ENCODE measurements at places on chromosomes 4 and X.
A peak's percentile ranks its signal among the peaks of the same experiment; 100 is the strongest.

GRCh38 chrX:100356351-100356896 is 53.6 kb downstream of the PCDH19 start:
- DNase-seq = no peak

DNA sequence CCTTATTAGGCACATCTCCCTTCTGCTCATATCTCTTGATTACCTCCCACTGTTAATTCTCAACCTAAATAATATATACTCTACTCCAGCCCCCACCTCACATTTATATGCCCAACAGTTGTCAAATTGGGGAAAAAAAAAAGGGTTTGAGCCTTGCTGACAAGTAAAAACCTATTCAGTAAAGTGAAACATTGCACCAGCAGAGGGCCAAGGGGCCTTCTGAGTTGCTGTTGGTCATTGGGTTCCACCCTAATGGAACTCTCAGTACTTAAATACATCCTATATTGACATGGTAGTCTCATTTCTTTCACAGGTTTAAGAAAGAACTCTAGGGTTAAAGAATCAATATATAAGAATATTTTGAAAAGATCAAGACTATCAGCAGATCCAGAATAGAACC is 362.2 kb downstream of the SMARCA1 start:
- DNase-seq = no peak

GRCh38 chr4:173537613-173538147 is 7.7 kb upstream of the HAND2 start:
- peak; percentile 68 for DNase-seq

DNA sequence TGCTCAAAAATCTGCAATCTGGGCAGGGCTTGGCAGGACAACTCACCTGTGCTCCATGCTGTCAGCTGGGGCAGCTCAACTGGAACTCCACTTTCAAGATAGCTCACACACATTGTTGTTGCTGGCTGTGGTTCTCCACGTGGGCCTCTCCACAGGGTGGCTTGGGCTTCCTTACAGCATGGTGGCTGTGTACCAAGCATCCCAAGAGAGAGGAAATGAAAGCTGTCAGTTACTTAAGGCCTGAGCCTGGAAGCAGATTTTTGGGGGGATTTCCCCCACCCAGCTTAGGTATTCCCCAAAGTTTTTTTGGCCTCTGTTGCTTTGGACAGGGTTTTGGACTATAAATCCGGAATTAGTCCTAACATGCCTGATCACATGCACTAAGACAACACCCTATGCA is 81.0 kb downstream of the BCOR start:
- no peak for DNase-seq

- DNase-seq = no peak
Measured at GRCh38 chrX:21469071-21469470, 94.9 kb downstream of the CNKSR2 start.

DNA sequence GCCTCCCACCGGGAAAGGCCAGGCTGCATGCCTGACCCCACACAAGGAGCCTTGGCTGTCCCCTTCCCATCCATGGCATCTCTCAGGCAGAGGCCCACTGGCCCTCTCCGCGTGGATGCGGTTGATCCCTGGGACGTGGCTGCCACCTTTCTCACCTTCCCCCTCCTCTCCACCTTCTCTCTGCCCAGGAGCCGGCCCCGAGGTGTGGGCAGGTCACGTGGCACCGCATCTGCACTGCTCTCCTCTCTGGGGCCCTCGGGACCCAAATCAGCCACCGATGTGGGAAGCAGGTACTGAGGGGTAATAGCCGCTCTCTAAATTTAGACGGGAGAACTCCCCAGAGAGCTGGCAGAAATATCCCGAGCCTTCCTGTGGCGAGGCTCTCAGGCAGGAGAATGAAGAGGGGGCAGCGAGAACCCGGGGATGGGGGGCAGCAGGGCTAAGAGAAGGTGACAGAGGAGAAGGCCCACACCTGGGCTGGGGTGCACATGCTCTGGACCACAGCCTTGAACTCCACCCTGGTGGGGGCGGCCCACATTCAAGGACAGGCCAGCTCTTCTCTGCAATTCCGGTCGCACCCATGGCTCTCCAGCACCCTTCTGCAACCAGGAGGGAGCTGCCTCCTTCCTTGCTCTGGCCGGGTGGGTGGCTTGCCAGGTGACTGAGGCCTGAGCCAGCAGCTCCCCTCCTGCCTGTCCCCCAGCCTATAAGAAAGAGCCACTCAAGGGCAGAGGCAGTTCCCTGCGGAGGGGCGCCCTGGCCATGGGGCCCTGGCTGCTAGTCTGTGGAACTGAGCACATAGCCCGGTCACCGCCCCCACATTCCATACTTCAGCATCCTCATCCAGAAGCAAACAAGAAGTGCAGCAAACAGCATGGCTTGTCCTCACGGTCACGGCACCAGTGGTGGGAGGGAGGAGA is 9.6 kb upstream of the DUSP9 start:
- no peak for DNase-seq

DNA sequence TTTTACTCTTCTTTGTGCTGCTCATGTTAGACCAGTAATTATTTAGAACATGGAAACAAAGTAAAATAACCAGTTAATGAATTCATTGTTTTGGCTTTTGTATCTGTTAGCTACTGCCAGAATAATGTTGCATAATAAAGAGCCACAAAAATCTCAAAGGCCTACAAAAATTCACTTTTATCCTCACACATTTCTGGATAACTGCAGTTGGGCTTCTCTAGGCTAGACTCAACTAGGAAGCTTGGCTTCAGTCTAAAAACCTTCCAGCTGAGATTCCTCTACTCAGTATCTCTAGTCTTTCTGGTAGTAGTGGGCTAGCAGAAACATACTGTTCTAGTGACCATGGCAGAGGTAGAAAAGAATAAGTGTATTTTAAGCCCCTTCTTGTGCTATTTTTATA is 73.0 kb downstream of the FAT4 start:
- no peak for DNase-seq

GRCh38 chrX:25067271-25068172 is 51.8 kb upstream of the ARX start:
- DNase-seq = no peak

- no peak for DNase-seq
Measured at GRCh38 chrX:48196745-48197201, at the start of gene SSX5. SSX5 (minus strand) TSS chrX:48196795; CDS start chrX:48195358, 1,437 bp downstream.

- DNase-seq = no peak
Measured at GRCh38 chr4:176794151-176794550, 1.4 kb upstream of the VEGFC start.

- no peak for DNase-seq
Measured at GRCh38 chr4:69818060-69818639, 41.8 kb downstream of the SULT1E1 start.

GRCh38 chr4:38292529-38292928 is 332.3 kb downstream of the PTTG2 start:
- no peak for DNase-seq

GRCh38 chr4:155659176-155659575 is 7.5 kb upstream of the GUCY1A1 start:
- no peak for DNase-seq

DNA sequence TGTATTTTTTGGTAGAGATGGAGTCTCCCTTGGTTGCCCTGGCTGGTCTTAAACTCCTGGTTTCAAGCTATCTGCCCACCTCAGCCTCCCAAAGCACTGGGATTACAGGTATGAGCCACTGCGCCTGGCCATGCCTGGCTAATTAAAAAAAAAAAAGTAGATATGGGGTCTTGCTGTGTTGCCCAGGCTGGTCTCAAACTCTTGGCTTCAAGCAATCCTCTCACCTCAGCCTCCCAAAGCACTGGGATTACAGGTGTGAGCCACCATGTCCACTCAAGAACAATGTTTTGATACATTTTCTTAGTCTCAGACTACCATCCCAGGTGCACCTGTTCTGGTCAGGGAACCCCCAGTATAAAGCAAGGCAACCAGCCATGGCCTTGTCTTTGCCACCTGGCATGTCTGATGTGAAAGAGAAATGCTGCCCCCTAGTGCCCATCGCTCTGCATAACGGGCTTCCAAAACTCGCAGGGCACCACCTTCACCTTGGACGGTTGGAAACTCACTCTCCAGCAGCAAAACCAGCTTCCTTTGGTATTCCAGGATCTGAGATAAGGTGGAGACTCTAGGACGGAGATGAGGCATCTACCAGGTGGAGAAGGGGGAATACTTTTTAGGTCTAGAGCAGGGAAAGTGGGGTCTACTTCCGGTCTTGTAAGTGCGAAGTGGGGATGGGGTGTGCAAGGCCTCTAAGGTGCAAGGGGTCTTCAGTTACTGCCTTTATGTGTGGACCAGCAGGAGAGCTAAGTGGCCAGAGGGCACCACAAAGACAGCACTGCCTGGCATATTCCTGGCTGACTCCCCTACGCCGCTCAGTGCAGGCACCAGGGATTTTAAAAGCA is 47.7 kb upstream of the AFAP1 start:
- peak; percentile 69 for DNase-seq
